CD4-positive, alpha-beta T cell treated with Interleukin-4 for 4 hours (primary cell): ENCODE measurements at places on chromosomes 2 and 18.

DNA sequence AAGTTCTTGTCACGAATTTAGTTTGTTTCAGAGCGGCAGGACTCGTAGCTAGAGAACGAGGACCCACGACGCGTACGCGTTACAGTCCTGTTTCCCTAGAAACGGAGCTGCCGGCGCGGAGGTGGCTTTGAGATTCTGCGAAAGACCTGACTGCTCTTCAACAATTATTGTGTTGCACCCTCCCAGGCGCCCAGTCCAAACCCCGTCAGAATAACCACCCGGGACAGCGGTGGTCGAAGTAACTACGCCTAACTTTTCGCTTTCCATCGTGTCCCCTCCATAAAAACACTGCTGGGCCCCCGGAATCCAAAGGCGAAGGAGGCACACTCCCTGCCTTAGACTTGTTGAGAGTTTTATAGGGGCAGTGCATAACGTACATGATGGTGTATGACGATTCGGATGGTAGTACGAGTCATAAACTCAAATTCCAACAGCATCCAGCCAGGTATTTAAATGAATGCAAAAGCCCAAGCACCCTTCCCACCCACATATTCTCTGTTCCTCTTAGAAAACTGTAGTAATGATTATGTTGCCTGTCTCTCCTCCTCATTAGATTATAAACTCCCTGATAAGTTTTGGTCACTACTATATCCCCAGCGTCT, 651 bp upstream of the STAM2 start:
- peak; percentile 3 for DNase-seq

GRCh38 chr2:168210895-168211570, 36.4 kb downstream of the STK39 start:
- peak; percentile 34 for DNase-seq

GRCh38 chr2:220374282-220374681, 746.9 kb downstream of the SLC4A3 start:
- no peak for DNase-seq

DNA sequence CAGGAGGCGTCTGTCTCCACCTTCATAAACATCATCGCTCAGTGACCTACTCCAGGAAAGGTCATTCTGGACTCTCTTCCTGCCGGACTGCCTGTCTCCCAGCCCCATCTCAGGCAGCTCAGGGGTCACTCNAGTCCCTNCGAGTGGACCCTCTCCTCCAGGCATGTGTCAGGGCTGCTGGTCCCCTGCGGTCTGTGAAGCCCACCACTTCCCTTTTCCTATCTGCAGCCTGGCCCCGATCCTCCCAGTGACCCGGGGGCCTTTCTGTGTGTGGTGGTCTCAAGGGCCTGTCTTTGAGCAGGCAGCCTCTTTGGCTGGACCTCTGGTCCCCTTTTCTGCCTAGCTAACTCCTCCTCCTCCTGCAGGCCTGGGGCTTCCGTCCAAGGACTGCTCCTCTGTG, 5.9 kb upstream of the PARD6G start:
- DNase-seq: no peak
